ENCODE measurements at places on chromosomes 12 and 14.

DNA sequence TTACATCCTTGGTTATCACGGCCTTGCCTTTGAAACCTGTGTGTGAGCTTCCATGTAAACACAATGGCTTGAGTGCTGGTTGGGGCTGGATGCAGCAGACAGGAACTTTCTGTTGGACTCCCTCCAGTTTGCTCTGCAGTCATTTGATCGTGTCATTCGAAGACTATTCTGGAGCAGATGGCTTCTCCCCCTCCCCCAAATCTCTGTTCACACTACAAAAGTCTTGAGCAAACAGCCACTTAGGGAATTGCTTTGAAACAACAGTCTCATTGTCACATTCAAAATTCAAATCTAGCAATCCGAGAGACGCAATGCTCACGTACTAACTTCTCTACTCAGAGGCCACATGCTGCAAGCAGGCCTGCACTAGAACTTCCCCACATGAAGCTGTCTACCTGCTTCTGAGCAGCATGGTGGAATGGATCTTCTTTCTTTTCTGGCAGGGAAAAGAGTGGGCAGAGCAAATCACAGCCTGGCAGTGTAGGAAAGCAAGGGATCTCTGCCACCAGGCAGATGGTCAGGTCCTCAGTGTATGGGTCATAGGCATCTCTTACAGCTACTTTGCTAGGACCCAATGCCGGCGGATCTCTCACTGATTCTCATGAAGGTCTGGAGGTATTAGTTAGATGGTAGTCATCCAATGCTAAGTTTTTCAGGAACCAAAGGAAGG, 214.2 kb downstream of the PPM1H start:
- no peak for DNase-seq

DNA sequence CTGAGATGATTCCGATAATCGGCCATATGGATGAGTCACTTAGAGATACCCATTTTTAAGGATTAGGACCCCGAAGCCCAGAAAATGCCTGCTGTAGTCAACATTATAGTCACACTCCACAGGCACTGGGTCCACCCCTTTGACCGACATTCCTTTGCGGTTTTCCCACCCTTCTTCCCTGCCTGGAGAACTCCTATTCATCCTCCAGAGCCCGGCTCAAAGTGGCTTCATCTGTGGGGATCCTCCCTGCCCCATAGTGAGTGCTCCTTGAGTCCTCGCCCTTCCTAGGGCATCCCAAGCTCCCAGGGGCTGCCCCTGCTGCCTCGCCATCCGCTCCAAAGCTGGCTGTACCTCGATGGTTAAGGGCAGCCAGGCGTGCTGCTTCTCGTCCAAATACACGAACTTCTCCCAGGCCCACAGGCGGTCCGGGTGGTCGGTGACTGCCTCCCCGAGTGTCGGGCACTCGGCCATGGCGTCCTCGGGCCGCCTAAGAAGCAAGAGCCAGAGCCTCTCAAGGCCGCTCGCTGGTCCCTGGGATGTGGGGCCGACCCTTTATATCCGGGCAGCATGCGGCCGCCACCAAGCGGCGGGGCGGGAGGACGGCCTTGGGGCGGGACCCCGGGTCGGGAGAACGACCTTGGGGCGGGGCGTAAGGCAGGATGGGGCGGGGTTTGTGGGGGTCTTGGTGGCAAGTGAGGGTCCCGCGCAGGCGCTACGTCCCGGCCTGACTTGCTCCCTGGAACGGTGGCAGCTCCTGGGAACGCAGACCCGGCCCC, at the start of gene TCL1A:
Gene TCL1A, minus strand, starts transcription at position 530 of the 776 bp plus-strand sequence. Its CDS starts 59 bp downstream, at position 471.
- DNase-seq: no peak

GRCh38 chr12:127398016-127398710, 868.8 kb upstream of the TMEM132C start:
- DNase-seq: no peak

- DNase-seq: peak; percentile 51
Measured at GRCh38 chr12:124545508-124546418, 21.6 kb downstream of the NCOR2 start.

DNA sequence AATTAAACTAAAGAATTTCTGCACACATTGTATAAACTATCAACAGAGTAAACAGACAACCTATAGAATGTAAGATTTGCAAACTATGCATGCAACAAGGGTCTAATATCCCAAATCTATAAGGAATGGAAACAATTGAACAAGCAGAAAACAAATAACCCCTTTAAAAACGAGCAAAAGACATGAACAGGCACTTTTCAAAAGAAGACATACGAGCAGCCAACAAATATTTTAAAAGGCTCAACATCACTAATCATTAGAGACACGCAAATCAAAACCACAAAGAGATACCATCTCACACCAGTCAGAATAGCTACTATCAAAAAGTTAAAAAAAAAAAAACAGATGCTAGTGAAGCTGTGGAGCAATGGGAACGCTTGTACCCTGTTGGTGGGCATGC, 4.7 kb downstream of the TAS2R13 start:
- DNase-seq: no peak

- DNase-seq: no peak
Measured at GRCh38 chr14:92633724-92634123, 114.7 kb downstream of the LGMN start.

DNA sequence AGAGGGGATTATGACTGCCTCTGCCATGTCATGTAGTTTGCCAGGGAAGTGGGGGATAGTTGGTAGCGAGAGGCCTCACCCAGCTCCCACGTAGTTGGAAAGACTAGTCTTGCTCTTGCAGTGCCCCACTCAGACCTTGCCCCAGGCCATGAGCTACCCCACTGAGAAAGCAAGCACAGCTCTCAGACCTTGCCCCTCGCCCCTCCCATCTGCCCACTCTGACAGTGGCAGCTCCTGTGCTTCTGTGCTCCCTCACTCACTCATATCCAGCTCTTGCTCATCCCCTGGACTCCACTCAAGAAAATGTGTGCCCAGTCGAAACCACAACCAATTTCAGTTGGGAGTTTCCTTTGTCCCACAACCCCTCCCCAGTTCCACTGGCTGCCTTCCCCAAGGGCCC, 55.5 kb upstream of the BDKRB2 start:
- DNase-seq: no peak

Measured in non-pigmented ciliary epithelial cell (primary cell).